Activated T-helper 2 cell treated with anti-CD3 and anti-CD28 coated beads, Interferon-gamma antibody, Interleukin-2, Interleukin-4, amounts not matched to agents 10 μg/mL and 5 μg/mL and 100 μg/mL, durations not matched to agents 14 hours and 24 hours and 36 hours (primary cell): ENCODE measurements at places on chromosomes 2 and 18. TPM values are rescaled to one million over a fixed set of nuclear protein-coding genes. Genes with fewer than 3 reads are reported as not detected.

RASGRP3 gene
- total RNA-seq: 1.5 and 2.5 TPM in 2 replicates

TRAPPC12 gene
- total RNA-seq: 84.6 and 87.1 TPM in 2 replicates

HAUS1 gene
- 52.3 and 58.1 TPM in 2 replicates for total RNA-seq

NFATC1 gene
- total RNA-seq: 95.0 and 99.9 TPM in 2 replicates

FTCDNL1 gene
- total RNA-seq: 1.7 and 2.6 TPM in 2 replicates

CIAO1 gene
- total RNA-seq: 93.9 and 94.7 TPM in 2 replicates

ZCCHC2 gene
- 43.8 and 48.6 TPM in 2 replicates for total RNA-seq

UNC80 gene
- not detected in 2 replicates for total RNA-seq

NDUFV2 gene
- 329 and 341 TPM in 2 replicates for total RNA-seq

CCBE1 gene
- not detected in 2 replicates for total RNA-seq

CRYBA2 gene
- total RNA-seq: not detected in 2 replicates

FOXI3 gene
- total RNA-seq: not detected in 2 replicates

EPB41L3 gene
- 1.6 and 1.9 TPM in 2 replicates for total RNA-seq

NDUFS1 gene
- total RNA-seq: 80.7 and 84.3 TPM in 2 replicates

ALPI gene
- total RNA-seq: not detected in 2 replicates

B3GNT7 gene
- 0.05 and 0.09 TPM in 2 replicates for total RNA-seq

CSRNP3 gene
- total RNA-seq: not detected in 2 replicates

STAM2 gene
- total RNA-seq: 14.3 and 15.9 TPM in 2 replicates

NETO1 gene
- total RNA-seq: 0.18 TPM in 1 of 2 replicates, not detected in the other

DNAJC5G gene
- not detected in 2 replicates for total RNA-seq

CFC1 gene
- not detected in 2 replicates for total RNA-seq
